ENCODE measurements at places on chromosomes 2 and 18.

DNA sequence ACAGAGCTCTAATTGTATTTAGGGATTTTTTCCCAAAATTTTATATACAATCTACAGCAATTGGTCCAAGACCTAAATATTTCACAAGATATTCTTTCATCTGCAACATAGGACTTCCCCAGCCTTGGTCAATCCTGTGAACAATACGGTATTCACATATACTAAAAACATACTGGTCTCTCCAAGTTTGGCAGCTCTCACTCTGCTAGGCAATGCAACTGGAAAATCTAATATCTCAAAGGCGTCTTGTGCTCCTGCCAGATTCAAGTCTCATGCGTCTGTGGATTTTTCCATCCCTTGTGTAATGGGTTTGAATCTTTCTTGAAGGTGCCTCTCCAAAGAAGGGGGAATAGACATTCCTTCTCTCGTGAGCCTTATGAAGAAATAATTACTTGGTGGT lies 27.4 kb upstream of the MBOAT2 start:
- no peak for DNase-seq

- no peak for DNase-seq
Measured at GRCh38 chr2:37615804-37616676, 55.4 kb downstream of the CDC42EP3 start.

GRCh38 chr18:47184419-47185050 lies 8.4 kb upstream of the IER3IP1 start:
- DNase-seq: peak; percentile 14

DNA sequence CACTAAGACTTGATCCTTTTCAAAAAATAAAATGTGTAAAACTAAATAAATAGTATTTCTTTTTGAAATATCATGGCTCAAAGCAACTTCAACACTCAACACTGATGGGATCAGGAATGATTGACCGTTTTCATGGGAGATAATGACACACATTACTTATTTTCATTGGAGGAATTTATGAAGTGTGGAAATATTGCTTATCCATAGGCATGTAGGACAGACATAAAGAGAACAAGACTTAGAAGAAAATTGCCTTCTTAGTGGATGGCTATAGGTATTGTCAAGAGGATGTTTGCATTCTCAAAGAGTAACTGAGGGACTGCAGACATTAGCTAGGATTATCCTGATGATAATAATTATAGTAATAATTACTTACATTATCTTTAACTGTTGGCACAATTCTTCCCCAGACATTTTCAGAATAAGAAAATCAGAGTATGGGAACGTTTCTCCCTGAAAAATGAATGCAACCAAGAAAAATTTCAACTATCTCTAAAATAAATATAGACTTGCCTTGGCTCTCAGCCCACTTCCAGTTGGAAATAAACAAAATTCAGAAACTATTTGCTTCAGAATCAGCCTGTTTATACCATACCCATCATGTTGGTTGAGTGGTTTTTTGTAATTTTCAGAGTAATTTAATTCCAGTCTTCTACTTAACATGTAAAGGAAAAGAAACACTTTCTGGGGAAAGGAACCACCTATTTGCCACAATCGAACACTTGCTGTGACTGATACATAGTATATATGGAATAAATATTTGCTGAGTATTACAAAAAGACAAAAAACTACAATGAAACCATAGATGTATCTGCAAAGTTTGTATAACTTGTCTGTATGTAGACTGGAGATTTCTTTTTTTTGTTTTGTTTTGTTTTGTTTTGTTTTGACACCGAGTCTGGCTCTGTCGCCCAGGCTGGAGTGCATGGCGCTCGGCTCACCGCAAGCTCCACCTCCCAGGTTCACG lies 165.7 kb downstream of the TMX3 start:
- no peak for DNase-seq

DNA sequence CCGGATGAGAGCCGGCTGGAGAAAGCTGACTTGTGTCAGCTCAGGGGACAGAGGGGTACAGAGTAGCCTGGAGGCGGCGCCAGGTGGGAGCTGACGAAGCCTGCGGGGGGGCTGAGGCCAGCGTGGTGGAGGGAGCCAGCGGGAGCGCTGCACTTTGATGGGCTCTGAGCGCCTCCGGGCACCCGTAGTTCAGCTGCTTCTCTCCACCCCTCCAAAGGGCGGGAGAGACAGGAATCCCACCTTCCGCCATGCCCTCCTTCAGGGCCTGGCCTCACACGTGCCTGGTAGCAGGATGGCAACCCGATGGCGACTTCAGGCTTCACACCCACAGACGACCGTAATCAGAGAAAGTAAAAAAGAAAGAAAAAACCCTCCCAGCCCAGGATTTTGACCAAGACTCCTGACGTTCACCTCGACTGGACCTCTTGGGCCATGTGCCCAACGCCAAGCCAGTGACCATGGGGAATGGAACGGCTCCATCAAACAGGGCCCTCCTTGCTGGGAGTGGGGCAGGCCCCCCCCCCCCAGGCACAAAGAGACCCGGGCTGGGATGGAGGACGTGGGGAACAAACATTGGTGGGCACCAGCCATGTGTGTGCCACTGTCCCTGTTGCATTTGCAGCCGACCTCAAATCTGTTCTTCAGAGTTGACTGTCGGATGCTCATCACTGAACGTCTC lies 60.7 kb upstream of the ASAP2 start:
- no peak for DNase-seq

- peak; percentile 7 for DNase-seq
Measured at GRCh38 chr2:104848526-104848925, 5.4 kb upstream of the POU3F3 start.

- DNase-seq: no peak
Measured at GRCh38 chr18:66990909-66991308, 387.0 kb upstream of the CDH19 start.

DNA sequence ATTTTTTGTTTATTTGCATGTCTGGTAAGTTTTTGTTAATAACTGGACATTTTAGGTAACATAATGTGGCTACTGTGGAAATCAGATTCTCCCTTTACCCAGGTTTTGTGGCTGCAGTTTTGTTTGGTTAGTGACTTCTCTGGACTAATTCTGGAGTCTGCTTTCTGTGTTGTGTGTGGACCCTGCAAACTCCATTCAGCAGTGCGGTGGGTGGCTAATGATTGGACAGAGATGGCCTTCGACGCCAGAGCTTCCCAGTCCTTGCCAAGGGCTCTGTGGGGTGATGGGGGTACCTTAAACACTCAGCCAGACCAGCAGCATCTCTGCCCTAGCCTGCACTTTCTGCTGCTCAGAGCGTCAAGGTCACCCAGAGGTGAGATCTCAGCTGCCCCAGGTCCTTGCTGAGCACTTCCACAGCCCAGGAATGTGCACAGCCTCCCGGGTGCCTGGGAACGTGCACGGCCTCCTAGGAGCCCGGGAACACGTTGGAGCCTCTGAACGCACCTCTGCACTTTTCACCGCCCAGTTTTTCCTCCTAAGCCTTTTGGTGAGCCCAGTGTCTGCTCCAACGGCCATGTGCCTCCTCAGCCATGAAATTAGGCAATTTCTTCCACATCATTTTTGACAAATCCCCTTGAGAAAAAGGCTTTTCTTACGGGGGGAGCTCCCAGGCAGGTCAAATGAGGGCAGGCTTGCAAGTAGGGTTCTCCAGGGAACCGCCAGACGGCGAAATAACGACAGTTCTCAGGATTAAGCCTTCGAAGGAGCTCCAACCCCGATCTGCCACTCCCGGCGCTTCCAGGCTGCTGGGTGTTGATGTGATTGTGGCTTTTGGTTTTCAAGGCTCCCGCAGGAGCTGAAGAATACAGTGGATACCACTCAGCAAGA lies 35.2 kb upstream of the KLF11 start:
- no peak for DNase-seq

DNA sequence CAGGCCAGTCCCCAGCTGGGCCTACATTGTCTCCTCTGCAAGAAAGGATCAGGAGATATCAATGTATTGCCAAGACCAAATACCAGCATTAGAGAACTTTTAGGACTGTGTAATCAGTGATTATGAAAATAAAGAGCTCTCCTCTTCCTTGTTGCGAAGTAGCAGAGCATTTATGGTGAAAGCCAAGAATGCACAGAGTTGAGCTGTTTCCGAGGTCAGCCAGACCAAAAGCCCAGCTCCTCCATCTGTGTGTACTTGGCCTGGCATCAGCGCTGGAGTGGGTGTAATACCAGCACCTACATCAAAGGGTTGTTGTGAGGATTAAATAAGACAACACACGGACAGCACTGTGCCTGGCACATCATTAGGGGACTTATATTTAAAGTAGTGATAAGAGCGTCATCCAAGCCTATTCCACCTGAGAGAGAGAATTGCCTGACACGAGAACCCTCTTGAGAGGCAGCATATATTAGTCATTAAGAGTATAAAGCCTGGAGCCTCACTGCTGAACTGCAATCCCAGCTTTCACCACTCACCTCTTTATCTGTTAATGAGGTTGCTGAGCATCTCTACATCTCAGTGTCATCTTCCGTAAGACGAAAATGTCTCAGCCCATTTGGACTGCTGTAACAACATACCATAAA lies 7.4 kb upstream of the SLC16A14 start:
- DNase-seq: peak; percentile 45

- DNase-seq: no peak
Measured at GRCh38 chr2:1960761-1961160, 216.4 kb upstream of the PXDN start.

DNA sequence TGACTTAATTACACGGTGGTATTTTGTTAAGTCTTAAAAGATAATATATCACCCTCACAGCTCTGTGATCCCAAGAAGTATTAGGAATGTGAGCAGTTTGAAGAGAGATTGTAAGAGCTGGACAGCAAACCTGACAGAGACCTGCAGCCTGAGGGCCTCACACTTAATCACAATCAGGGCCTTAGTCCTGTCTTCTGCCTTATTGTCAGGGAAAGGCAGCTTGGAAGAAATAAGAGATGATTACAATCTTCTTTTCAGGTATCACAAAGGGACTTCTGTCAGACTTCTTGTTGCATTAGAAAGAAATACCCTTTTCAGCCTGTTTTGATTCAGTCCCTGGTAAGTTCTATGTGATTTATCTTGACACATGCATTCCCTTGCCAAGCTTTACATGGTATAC lies 1433.8 kb upstream of the SLC39A10 start:
- no peak for DNase-seq

DNA sequence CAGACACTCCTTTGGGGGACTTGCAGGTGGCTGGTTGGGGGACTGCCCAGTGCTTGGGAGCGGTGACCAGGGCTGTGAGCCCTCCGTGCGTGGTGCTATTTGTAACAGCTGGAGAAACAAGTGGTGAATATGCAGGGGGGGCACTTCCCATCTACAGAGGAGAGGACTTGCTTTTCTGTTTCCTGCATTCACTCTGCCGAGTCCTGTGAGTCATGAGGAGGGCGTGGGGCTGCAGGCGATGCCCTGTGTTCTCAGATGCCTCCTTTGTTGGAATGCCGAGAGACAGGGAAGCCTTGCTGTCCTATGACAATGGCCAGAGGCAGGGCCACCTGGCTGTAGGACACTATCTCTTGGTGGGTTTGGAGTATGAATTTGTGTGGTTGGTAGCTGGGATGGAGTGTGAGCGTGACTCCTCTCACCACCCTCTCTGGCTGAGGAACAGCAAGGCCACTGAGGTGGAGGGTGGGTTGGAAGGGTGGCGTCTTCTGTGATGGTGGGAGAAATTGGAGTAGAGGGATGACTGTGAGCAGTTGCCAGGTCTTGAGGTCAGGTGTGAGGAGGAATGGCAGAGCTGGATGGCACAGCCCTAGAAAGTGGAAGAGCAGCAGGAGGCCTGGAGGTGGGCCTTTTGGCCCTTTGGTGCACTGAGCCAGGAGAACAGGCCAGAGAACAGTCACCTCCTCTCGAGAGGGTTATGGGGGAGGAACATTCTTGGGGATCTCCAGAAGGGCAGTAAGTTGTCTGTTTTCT lies 24.3 kb downstream of the FHOD3 start:
- DNase-seq: no peak

- no peak for DNase-seq
Measured at GRCh38 chr2:98134172-98135005, 47.4 kb downstream of the VWA3B start.

GRCh38 chr2:128465246-128466170 lies 146.8 kb upstream of the HS6ST1 start:
- DNase-seq: no peak

DNA sequence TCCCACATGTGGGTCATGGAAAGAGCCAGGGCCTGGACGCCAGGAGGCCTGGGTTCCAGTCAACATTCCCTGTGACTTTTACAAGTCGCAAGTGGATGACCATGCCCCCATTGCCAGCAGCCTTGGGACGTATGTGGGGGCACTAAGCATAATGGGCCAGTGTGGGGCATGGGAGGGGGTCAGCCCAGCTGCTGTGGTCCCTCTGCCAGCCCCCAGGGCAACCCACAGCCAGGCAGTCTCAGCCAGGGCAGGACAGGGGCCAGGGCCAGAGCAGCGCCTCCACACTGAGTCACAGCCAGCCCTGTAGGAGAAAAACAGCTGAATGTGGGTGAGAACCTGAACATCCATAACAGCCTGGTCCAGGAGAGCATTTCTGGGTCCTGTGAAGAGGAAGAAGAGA lies 173.2 kb downstream of the GFPT1 start:
- no peak for DNase-seq

DNA sequence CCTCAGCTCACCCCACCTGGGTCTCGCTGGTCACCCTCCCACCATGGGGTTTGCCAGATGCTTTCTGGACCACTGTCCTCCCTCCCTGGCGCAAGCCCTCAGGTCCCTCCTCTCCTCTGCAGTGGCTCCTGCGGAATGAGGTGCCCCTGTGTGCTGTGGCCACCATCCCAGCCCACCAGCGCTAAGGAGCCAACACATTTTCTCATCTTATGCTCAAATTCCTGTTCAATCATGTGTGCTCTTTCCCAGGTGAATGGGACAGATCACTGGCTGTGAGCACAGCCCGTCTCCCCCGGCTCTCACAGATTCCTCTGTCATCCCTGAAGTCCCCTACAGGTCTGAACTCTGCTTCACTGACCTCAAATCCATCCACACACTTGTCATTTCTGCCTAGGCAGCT lies 15.2 kb upstream of the CCDC74B start:
- DNase-seq: no peak

GRCh38 chr2:160411955-160412354 lies 81.7 kb downstream of the RBMS1 start:
- no peak for DNase-seq

GRCh38 chr18:61953641-61954040 lies 60.8 kb upstream of the RNF152 start:
- DNase-seq: no peak

DNA sequence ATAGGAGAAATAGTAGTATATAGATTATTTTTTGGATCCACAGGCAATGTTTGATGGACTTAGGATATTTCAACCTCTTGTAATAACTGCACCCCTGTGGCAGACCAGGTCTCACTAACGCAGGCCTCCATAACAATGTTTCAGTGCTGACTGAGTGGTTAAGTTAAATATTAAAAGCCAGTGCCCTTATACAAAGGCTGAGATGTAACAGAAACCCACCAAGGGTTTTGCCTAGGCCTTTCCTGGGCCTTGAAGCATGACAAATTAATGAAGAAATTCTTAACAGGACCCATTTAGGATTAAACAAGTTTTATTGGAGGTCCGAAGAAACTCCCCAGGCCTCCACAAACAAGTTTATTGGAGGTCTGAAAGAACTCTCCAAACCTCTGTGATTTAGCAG lies 1.6 kb upstream of the SUCLG1 start:
- DNase-seq: no peak

- no peak for DNase-seq
Measured at GRCh38 chr2:169349535-169349934, 12.8 kb downstream of the LRP2 start.

GRCh38 chr2:177881008-177881747 lies 191.4 kb downstream of the PDE11A start:
- DNase-seq: peak; percentile 18

GRCh38 chr2:240452462-240453256 lies 17.2 kb downstream of the GPC1 start:
- no peak for DNase-seq

- DNase-seq: no peak
Measured at GRCh38 chr18:50119296-50119695, 75.7 kb downstream of the MYO5B start.

GRCh38 chr2:238461916-238462315 lies 35.2 kb downstream of the ASB1 start:
- DNase-seq: no peak
